ENCODE measurements at places on chromosomes 5 and 9.

GRCh38 chr9:132175431-132175830, 13.6 kb downstream of the NTNG2 start:
- no peak for DNase-seq

DNA sequence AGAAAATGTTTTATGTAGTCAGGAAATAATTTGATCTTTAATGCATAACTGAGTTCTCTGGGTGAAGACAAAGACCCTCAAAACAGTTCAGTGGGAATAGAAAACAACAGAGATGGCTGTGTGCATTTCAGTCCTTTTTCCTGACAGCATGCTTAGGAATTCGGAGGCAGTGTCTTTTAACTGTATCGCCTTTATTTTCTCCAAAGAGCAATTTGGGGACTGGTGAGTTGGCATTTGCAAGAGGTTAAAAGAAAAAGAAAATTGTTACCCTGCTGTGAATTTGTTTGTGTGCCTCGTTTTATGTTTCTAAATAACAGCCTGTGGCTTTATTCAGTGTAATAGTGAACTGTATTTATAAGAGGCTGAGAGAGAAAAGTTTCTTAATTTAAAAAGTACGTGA, 227.8 kb upstream of the DMAC1 start:
- DNase-seq, result no peak

DNA sequence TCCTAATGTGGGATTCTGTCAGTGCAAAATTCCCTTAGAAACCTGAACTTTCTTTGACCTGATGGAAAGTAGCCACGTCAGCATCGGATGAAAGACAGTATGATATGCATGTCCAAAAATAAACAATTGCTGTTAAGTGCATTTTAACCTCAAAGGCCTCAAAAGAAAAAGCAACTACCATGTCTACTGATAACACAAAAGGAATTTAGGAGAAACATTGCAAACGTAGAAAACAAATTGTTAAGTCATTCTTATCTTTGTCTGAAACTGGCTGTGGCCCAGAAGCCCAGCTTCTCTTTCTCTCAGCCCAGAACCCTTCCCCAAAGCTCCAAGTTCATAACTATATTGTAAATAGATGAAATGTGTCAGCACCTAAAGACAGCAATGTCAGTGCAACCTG, 11.1 kb upstream of the LHFPL2 start:
- no peak for DNase-seq

DNA sequence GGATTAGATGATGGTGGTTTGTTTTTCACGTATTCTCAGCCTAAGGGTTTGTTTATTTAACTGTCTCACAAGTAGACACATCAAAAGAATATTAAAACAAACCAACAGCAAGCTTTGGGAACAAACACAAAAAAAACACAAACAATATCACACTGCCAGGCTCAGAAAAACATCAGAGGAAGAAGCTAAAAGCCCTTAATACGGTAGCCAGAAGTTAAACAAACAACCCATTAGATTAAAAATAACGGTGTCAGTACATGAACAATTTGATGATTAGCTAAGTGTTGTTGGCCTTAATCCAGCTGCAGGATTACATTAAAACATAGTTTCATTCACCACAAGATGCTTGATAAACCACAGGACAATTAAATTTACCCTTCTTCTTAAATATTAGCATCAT, 15.9 kb upstream of the DMRT2 start:
- no peak for DNase-seq

DNA sequence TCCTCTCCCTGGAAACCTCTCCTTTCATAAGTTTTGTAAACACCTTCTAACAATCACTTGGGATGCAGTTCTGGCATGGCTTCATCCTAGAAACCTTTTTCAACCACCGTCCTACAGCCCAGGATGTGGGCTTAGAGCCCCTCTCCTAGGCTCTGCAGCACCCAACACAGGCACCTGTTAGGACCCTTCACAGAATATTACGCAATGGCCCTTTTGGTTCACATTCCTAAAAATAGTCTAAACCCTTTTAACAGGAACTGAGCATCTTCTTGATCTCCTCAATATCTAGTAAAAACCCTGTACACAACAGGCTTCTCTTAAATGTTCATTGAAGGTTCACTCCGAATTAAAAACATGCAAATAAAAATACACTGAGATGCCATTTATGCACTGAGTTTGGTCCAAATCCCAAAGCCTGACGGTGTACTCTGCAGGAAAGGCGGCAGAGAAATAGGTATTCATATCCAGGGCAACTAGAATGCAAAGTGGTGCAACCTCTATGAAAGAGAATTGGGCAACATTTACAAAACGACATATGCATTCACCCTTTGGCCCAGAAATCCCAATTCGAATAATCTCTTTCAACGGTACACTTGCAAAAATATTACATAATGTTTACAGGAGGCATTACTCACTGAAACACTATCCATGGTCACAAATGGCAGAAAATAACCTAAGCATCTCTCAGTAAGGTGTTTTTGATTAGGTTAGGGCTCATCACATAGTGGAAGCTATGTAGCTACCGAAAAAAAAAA, 169.3 kb downstream of the SEMA5A start:
- DNase-seq, result no peak

DNA sequence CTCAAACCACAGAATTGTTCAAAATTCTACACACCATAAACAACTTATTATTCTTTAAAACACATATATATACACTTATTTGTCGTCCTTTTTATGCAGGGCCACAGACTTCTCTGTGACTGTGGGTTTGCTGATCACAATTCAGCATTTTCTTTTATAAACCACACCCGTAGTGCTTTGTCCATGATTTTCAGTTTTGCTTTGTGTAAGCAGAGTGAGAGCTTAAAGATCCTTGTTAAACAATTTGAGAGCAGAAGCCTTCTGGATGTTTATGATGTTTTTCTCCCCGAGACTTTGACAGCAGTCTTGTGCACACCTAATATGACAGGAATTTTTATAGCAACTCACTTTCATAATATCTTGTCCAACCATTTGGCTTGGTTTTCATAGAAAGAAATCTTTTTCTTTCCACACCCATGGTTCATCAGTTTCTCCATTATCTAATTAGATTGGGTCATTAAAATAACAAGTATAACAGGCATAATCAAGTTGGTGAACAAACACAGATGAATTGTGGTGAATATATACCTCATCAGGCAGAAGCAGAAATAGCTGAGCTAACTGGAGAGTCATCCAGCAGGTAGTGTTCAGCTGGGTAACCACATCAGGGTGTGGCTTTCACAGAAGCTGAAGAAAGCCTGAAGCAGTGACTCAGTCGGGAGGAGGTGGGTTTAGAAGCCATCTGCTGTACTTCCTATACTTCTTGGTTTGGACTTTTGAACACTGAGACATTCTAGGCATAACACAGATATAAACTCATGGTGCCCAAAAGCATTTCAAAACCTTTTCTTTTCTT, 232.8 kb downstream of the DOCK8 start:
- DNase-seq, result peak; percentile 63

- DNase-seq, result no peak
Measured at GRCh38 chr5:113757508-113757907, 244.0 kb downstream of the YTHDC2 start.

GRCh38 chr5:133316346-133317343, 264.8 kb downstream of the HSPA4 start:
- DNase-seq, result no peak

DNA sequence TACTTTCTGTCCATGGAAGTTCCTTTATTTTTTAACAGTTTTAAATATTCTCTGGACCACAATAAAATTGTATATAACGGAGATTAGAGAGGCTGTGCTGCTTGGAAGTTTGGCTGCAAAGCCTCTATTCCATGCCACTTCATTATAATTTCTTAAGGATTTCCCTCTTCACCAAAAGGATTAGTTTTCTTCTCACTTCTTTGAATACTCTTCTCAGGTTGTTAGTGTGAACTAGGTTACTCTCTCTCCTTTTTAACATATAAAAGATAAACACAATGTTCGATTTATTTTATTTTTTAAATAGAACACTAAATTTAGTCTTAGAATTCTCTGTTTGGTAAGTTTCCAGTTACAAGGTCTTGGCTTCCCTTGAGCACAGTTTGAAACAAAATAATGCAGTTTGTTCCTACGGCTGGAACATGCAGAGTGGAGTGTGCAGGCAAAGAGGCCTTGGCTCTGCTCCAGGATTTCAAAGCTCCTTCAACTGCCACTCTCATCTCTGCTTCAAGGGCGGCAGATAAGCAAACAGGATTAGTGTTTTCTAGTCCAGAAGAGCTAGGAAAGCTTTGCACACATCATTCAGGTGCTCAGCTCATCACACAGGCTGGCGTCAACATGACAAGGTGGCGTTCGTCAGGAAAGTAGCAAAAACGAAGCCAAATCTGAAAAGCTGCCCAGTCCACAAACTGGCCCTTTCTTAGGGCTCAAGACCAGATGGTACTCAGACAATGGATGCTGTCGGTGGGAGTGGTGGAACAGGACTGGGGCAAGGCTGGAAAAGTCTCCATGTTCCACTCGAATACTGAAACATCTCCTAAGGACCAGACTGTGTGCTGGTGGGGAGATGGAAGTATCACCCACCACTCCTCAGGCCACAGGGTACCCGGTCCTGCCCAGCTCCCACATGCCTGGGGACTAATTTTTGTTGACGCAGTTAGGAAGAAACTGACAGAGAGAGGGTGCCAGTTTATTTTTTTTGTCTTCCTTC, 286.6 kb downstream of the CRB2 start:
- DNase-seq, result no peak

DNA sequence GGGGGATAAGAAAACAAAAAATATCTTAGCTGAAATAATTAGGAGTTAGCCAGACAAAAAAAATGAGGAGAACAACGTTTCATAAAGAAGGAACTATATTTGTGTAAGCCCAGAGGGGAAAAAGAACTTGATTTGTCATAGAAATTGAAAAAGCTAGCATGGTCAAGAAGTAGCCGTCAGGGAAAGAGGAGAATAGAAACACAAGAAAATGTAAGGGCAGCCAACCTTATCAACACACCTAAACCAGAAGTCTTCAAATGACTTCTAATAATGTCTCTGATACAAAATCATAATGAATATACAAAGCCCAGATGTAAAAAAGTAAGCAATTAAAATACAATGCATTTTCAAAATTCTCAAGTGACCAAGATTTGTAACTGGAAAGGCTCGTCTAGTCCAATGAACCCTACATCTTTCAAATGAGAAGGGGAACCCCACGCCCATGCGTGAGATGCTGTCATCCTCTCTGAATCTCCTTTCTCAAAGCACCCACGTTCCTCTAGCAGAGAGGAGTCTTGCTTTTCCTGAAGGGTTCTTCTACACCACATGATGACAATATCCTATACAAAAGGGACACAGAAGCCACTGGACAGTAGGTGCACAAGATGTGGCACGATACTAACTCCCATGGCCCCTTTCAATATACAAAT, 103.7 kb downstream of the ARL15 start:
- DNase-seq, result no peak

GRCh38 chr9:228929-229695, 14.4 kb downstream of the DOCK8 start:
- no peak for DNase-seq

GRCh38 chr9:112180387-112180881, 5.3 kb upstream of the SUSD1 start:
- peak; percentile 54 for DNase-seq

DNA sequence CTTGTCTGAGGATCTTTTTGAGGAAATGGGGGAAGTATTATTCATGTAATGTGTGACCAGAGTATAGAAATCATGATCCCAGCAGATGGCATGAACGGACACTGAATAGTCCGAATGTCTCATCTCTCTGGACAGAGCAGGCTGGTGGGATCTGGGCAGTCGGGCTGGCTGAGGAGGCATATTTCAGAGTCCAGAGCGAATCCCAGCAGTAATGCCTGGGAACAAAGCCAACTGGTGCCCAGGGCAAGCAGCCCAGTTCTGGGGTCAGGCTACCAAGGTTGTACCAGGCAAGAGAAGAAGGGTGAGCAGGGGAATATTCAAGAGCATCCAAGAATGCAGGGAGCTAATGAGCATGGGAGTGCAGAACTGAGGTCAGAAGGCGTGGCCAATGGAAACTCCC, 306.4 kb downstream of the ZSWIM6 start:
- no peak for DNase-seq

DNA sequence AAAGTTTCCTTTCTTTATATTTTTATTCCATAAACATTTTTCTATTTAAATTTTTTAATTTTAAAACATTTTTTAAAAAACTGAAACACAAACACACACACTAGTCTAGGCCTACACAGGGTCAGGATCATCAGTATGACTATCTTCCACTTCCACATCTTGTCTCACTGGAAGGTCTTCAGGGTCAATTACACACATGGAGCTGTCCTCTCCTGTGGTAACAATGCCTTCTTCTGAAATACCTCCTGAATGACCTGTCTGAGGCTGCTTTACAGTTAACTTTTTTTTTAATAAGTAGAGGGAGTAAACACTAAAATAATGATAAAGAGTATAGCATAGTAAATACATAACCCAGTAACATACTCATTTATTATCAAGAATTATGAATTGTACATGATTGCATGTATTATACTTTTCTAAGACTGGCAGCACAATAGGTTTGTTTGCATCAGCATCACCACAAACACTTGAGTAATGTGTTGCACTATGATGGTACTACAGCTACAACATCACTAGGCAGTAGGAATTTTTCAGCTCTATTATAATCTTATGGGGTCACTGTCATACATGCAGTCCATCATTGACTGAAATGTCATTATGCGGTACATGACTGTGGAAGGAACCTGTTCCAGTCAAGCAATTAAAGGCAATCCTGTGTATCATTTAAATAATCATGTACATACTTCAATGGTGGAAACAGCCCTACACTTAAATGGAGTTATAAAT, 17.4 kb upstream of the CEP120 start:
- DNase-seq, result no peak

DNA sequence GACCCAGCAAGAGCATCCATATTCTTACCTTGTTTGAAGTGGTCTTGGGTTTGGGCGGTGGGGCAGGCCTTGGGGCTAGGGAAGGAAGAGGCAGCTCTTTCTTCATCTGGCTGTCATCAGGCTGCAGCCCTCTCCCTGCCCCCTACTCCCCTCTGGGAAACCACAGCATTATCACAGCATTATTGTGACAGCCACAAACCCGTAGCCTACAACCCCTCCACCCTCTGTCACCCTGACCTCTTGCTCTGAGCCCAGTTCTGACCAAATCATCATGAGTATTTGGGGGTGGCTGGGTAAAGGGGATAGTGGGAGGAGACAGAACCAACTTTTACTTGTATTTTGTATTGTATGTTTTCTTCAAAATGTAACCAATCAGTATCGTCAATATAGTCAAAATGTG, 94.3 kb upstream of the ARRDC3 start:
- DNase-seq, result no peak

DNA sequence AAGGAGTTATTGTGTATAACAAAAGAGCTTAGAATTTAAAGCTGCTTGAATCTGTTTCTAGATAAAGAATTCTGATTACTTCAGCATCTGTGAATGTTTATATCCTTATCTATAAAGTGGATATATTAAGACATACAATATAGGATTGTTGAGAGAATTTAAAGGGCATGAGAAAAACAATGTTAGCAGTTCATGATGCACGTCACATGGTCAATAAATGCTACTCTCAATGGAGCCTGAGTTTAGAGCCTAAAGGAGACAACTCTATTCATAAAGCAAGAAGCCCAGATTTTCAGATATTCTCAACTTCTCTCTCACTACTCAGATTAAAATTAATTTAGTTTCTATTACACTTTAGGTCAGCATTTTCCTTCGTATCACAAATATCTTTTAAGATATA, 666.7 kb upstream of the CDH18 start:
- no peak for DNase-seq

All from activated naive CD4-positive, alpha-beta T cell treated with Interleukin-2 at 50 U/mL for 16 hours (primary cell).